Activated naive CD8-positive, alpha-beta T cell treated with anti-CD3 and anti-CD28 coated beads, Interleukin-2, amount 10 ng/mL, durations not matched to agents 7 days and 5 days (primary cell): ENCODE measurements at places on chromosomes 7 and 10. TPM values are rescaled to one million over a fixed set of nuclear protein-coding genes. Genes with fewer than 3 reads are reported as not detected.
A peak's percentile ranks its signal among the peaks of the same experiment; 100 is the strongest.

DNA sequence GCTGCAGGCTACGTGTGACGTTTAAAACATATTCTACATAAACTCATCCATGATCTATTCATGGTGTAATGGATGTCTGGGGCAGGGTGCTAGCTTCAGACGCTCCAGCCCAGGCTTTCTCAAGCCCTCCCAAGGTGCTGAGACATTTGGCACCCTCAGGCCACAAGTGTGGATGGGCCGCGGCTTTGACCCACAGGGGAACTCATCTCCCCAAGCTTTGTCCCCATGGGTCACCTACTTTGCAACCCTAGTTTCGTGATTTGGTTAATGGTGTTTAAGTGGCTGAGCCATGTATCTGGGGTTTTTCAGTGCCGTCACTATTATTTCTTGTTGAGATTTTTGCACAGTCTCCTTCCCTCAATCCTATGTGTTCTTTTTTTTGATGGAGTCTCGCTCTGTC is 66.0 kb downstream of the GRK5 start:
- H3K36me3 ChIP-seq = peaks cover 8% of the 10 kb centered on the region
- peaks cover 44% of the 10 kb centered on the region for H3K4me1 ChIP-seq
- H3K27me3 ChIP-seq = no peaks in the 10 kb centered on the region
- no peak for DNase-seq
- no peak overlapping the region for H3K4me3 ChIP-seq

DNA sequence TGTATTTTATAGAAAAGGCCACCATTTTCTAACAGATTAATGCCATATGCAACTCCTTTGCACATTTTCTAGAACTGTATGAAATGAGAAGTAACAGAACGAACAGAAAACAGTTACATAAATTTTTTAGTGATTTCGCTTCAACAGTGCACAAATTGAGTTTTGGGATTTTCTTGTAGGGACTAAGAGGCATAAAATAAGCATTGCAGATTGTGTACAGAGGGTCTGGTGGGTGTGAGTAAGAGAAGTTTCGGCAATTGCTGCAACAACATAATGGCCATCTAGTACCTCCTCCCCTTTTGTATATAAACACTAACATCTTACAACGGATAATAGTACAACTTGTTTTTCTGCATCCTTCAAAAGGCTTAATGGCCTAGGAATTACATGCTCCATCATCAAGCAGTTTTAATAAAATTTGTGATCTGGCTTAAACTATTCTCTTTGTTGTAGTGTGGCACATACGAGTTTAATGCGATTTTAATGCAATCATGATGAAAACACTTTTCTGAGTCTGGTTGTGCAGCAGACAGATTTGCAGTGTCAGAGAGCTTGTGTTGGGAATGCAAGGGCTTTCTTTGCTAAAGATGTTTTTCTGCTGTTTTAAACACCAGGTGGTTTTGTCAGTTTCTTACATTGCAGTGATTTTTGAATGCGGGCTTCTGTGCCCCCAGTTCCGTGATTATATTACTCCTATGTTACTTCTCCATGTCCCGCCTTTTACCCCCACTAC is 2.9 kb downstream of the GLCCI1 start:
- no peak overlapping the region for H3K4me3 ChIP-seq
- peaks cover 18% of the 10 kb centered on the region for H3K4me1 ChIP-seq
- H3K36me3 ChIP-seq = peaks cover 2% of the 10 kb centered on the region
- no peak overlapping the region for H3K27ac ChIP-seq

- peak overlapping the region; percentile 66 for H3K4me3 ChIP-seq
- peaks cover 47% of the 10 kb centered on the region for H3K27me3 ChIP-seq
- no peaks in the 10 kb centered on the region for H3K36me3 ChIP-seq
- no peak overlapping the region for H3K27ac ChIP-seq
- H3K4me1 ChIP-seq = peaks cover 5% of the 10 kb centered on the region
Observed at GRCh38 chr10:51073453-51074237, 642 bp upstream of the PRKG1 start.

NMT2 gene
- total RNA-seq = 59.2 TPM

GRCh38 chr10:79593377-79593776 is 17.4 kb upstream of the SFTPA1 start:
- H3K4me3 ChIP-seq = no peak overlapping the region
- H3K27me3 ChIP-seq = peaks cover 37% of the 10 kb centered on the region
- H3K4me1 ChIP-seq = no peaks in the 10 kb centered on the region
- no peak for DNase-seq

- H3K27me3 ChIP-seq = no peaks in the 10 kb centered on the region
- H3K4me1 ChIP-seq = peaks cover 2% of the 10 kb centered on the region
- DNase-seq = no peak
- no peaks in the 10 kb centered on the region for H3K36me3 ChIP-seq
- no peak overlapping the region for H3K27ac ChIP-seq
Observed at GRCh38 chr7:75988568-75989499, 5.6 kb downstream of the TMEM120A start.

GRCh38 chr10:4981722-4982471 is 18.7 kb downstream of the AKR1C1 start:
- no peak for DNase-seq
- H3K27me3 ChIP-seq = peaks cover 2% of the 10 kb centered on the region
- no peaks in the 10 kb centered on the region for H3K36me3 ChIP-seq

DNA sequence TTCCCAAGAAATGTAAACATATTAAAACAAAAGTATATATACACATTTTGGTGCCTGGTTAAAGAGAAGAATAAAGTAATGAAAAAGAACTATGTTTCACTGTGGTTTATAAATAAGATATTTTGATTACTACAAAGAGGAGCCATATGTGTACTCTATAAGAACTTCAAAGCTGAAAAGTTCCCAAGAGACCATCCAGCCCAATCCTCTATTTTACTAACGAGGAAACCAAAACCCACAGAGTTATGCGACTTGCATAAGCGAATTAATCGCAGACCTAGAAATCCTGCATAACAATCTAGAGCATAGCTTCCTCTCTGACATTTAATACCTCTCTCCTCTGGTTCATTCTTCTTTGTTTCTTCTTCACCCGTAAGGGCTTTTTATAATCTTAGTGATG is 937.1 kb downstream of the CNTNAP2 start:
- H3K27ac ChIP-seq = no peak overlapping the region
- no peak overlapping the region for H3K4me3 ChIP-seq
- no peak for DNase-seq

- H3K36me3 ChIP-seq = no peaks in the 10 kb centered on the region
- H3K27me3 ChIP-seq = peaks cover 25% of the 10 kb centered on the region
- H3K27ac ChIP-seq = peak overlapping the region; percentile 70
- H3K4me1 ChIP-seq = peaks cover 14% of the 10 kb centered on the region
- peak; percentile 72 for DNase-seq
Observed at GRCh38 chr10:70381471-70382421, 679 bp downstream of the LRRC20 start.

ASZ1 gene
- total RNA-seq = not detected

DNA sequence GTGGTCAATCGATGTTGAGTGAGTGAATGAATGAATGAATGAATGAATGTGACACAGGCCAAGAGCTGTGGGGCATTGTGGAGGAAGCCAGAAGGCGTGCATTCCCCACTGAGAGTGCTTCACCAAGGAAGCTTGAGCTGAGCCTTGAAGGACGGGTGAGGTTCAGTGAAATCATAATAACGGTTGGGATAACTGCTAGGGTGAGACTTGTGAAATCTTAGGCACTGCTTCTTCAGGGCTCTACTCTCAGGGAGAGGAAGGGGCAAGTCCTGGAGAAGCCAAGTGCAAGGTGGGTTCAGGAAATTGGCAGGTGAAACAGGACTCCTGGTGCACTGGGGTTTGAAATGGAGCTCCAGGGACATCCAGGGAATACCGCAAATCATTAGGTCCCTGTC is 23.7 kb upstream of the PRKAG2 start:
- H3K27ac ChIP-seq = no peak overlapping the region
- DNase-seq = no peak
- H3K27me3 ChIP-seq = peaks cover 19% of the 10 kb centered on the region
- H3K4me3 ChIP-seq = no peak overlapping the region
- H3K4me1 ChIP-seq = no peaks in the 10 kb centered on the region

GRCh38 chr10:105702211-105702610 is 1061.1 kb downstream of the SORCS3 start:
- H3K4me3 ChIP-seq = no peak overlapping the region
- H3K4me1 ChIP-seq = no peaks in the 10 kb centered on the region
- no peak for DNase-seq
- no peaks in the 10 kb centered on the region for H3K36me3 ChIP-seq
- no peaks in the 10 kb centered on the region for H3K27me3 ChIP-seq

GRCh38 chr10:126500866-126501265 is 112.6 kb upstream of the ADAM12 start:
- H3K36me3 ChIP-seq = no peaks in the 10 kb centered on the region
- no peaks in the 10 kb centered on the region for H3K4me1 ChIP-seq
- H3K27ac ChIP-seq = no peak overlapping the region
- no peak for DNase-seq
- no peak overlapping the region for H3K4me3 ChIP-seq

- peaks cover 3% of the 10 kb centered on the region for H3K4me1 ChIP-seq
- H3K27me3 ChIP-seq = no peaks in the 10 kb centered on the region
- H3K4me3 ChIP-seq = no peak overlapping the region
- peaks cover 19% of the 10 kb centered on the region for H3K36me3 ChIP-seq
- DNase-seq = no peak
- no peak overlapping the region for H3K27ac ChIP-seq
Observed at GRCh38 chr7:36620166-36620708, 104.1 kb downstream of the AOAH start.

DNA sequence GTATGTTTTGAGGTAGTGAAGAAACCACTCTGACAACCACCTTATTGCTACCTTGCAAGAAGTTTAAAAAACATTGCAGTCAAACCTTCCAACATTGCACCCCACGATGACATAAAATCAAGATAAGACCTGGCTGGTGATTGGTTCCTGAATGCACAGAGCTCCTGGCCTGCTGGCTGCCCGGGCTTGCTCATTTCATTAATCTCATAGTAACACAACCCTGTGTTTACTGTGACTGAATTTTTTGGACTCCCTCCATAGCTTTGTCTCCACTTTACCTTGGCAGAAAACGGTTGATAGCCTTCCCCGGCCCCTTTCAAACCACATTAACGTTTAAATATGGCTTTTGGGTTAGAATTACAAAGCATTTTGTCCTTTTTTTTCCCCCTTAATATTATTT is 27.5 kb downstream of the VWA2 start:
- no peak overlapping the region for H3K4me3 ChIP-seq
- H3K4me1 ChIP-seq = no peaks in the 10 kb centered on the region
- no peak for DNase-seq
- no peaks in the 10 kb centered on the region for H3K36me3 ChIP-seq
- H3K27me3 ChIP-seq = peaks cover 11% of the 10 kb centered on the region
- H3K27ac ChIP-seq = no peak overlapping the region

GRCh38 chr7:100384628-100385294 is 11.5 kb downstream of the PILRA start:
- DNase-seq = no peak
- peaks cover 24% of the 10 kb centered on the region for H3K27me3 ChIP-seq
- peaks cover 17% of the 10 kb centered on the region for H3K4me1 ChIP-seq
- no peak overlapping the region for H3K4me3 ChIP-seq
- H3K36me3 ChIP-seq = no peaks in the 10 kb centered on the region

GRCh38 chr10:79168210-79168609 is 99.4 kb downstream of the ZMIZ1 start:
- H3K27me3 ChIP-seq = no peaks in the 10 kb centered on the region
- H3K27ac ChIP-seq = no peak overlapping the region
- no peak for DNase-seq
- no peak overlapping the region for H3K4me3 ChIP-seq
- peaks cover 2% of the 10 kb centered on the region for H3K4me1 ChIP-seq
- no peaks in the 10 kb centered on the region for H3K36me3 ChIP-seq
